ENCODE measurements at places on chromosomes 6 and 20.

DNA sequence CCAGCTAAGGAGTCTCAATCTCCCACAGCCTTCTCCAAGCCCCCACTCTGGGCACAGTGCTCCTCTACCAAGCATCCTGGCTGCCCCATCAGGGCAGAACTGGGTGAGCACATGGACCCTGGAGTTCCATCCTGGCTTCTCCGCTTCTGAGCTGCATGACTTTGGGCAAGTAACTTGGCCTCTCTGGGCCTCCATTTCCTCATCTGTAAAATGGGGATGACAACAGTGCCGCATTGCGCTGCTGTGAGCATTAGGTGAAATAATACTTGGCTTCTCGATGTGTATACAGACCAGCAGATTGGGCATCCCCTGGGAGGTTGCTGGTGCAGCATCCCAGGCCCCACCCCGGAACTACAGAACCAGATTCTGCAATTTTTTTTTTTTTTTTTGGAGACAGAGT lies 8.3 kb upstream of the RIPOR3 start:
- no peak for DNase-seq

DNA sequence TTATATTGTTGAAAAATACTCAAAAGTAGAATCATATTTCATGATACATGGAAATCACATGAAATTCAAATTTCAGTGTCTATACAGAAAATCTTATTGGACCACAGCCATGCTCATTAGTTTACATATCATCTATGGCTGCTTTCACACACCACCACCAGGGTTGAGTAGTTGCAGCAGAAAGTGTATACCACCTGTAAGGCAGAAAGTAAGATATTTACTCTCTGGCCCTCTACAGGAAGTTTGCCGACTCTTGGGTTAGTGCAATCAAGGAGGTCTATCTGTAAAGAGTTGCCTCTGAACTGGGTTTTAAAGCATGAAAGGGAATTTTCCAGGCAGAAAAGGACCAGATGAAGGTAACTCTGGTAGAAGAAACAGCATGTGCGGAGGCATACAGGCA lies 432.3 kb downstream of the DHX35 start:
- DNase-seq: no peak

GRCh38 chr6:19159089-19159488 lies 678.1 kb upstream of the ID4 start:
- no peak for DNase-seq

DNA sequence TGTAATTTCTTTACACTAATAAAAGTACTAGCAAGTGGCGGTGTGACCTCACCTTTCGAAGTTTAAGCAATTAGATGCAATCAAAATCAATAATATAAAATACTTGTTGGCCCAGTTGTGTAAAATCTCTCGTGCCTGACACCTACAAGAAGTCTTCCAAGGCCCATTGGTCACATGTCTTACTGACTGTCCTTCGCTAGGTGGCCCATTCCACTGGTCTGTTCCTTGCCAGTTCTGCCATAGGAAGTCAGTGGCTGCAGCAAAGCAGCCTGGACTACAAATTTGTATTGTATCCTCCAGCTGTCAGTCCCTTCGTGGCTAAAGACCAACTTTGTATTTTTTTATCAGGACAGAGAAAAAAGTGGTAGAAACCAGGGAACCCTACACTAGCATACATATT lies 61.8 kb downstream of the CYB5R4 start:
- DNase-seq: no peak

- DNase-seq: no peak
Measured at GRCh38 chr20:40410028-40410427, 279.0 kb downstream of the MAFB start.

DNA sequence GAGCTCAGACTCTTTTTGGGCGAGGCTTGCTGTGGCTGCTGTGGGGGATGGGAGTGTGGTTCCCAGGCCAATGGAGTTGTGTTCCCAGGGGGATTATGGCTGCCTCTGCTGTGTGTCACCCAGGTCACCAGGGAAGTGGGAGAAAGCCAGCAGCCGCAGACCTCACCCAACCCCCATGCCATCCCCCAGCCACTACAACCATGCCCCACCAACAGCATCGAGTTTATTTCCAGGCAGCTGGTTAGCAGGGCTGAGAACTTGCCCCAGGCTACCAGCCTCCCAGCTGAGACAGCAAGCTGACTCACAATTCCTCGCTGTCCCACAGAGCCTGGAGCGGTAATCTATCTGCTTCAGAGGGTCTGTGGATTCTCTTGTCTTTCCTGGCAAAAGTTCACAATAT lies 331.7 kb downstream of the FRK start:
- no peak for DNase-seq

- DNase-seq: no peak
Measured at GRCh38 chr6:147463651-147464050, 44.8 kb upstream of the SAMD5 start.

GRCh38 chr20:60186412-60186811 lies 228.2 kb downstream of the CDH26 start:
- no peak for DNase-seq

DNA sequence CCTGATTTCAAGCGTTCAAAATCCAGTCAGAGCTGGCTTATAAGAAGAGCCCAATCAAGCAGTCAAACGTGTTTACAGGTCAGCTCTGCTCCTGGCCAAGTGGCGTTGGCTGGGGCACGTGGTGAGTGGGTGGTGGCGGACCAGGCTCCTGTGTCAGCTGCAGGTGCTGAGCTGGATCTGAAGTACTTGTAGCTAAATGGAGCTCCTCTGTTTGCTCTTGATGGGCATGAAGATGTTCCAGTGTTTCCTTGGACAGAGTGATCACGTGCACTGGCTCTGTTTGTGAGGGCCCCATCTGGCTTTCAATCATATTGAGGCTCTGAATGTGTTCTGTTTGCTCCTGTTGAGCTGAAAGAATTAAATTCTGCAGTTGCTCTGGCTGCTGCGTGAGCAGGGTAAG lies 10.2 kb upstream of the MICAL1 start:
- DNase-seq: no peak

DNA sequence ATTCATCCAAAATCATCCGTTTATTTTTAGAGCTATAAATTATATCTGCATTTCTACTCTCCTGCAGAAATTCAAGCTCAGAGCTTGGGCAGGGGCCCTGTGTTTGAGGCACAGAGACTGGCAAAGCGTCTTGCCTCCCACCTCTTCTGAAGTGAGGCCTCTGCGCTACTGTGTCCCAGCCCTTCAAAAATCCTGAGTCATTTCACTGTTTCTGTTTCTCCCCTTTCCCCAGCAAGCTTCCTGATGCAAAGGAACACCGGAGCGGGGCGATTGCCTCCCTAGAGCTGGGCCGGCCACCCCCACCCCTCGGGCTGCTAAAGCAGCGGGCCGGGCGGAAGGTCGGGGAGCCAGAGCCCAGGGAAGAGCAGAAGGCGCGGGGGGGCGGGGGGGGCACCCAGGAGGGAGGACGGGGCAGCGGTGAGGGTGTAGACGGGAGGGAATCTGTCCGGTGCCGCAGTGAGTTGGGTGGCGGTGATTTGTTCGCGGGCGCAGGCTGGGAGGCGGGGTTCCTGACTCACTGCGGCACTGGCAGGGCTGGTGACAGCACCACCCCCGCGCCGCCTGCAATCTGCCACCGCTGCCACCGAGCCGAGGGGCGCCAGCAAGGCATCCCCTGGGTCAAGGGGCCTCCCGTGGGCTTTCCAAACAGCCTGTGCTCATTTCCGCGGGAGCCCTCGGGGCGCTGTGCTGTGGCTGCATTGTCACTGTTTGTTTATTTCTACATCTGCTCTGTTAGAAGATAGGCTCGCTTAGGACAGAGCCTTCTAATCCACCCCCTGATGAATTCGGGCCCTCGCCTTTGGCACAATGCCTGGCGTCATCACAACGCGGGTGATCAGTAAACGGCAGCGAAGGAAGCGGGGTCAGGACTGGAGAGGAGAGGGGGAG lies 46.5 kb upstream of the SNAP25 start:
- DNase-seq: no peak

GRCh38 chr6:106056060-106056745 lies 29.9 kb upstream of the PRDM1 start:
- no peak for DNase-seq

GRCh38 chr6:134553936-134554335 lies 236.0 kb upstream of the SGK1 start:
- no peak for DNase-seq

- DNase-seq: no peak
Measured at GRCh38 chr6:154252678-154253077, 103.9 kb downstream of the IPCEF1 start.

DNA sequence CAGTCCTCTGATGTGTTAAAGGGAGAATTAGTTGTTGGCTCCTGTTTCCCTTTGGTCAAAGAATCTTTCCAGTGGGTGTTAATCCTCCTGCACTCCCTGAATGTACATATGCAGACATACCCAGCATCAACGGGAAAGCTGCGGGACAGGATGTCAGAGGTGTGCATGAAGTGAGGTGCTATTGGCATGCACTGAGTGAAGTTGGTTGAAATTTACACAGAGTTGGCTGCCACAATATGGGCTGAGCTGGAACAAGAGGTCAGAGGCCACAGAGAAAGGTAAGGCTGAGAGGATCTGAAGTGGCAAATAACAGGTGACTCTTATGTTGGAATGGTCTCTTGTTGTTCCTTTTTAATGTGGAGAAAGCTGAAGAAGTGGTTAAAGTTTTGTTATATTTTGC lies 82.7 kb upstream of the AKIRIN2 start:
- no peak for DNase-seq

GRCh38 chr6:137659871-137660270 lies 165.7 kb upstream of the OLIG3 start:
- DNase-seq: no peak

GRCh38 chr6:142829556-142829955 lies 115.4 kb downstream of the HIVEP2 start:
- DNase-seq: no peak

DNA sequence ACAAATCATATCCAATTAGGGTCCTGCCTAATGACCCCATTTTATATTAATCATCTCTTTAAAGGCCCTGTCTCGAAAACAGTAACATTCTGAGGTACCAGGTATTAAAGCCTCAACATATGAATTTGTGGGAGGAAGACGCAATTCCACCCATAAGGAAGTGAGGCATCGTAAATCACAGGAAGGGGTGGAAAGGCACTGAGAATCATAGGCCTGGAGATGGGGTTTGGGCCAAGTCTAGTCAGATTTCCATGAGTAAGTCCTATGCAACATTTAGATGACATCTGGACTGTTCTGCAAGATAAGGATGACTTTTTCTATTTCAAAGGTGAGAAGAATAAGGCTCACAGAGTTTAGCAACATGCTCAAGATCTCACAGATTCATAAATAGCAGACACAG lies 534.0 kb downstream of the KHDRBS2 start:
- DNase-seq: no peak

DNA sequence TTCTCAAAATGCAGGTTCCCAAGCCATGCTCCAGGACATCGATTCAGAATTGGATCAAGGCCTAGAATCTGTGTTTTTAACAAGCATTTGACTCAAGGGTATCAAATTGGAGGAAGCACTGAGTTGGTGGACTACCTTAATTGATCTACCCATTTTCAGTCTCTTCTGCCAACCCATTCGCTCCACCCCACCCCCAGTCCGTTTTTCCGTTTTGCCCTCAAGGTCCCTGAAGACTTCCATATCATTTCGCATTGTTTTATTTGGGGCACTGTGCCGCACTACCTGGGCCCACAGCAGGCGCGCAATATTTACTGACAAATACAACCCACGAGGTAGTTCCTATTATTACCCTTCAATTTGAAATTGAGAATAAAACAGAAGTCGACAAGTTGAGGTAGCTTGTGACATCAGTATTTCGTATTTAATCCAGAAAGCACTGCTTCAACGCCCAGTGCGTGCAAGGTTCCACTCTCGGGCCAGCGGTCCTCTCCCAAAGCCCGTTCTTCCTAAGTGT lies 557 bp upstream of the DHX35 start:
- no peak for DNase-seq

GRCh38 chr6:145318952-145319351 lies 416.4 kb downstream of the EPM2A start:
- no peak for DNase-seq

- DNase-seq: no peak
Measured at GRCh38 chr6:20540683-20541082, 6.4 kb downstream of the CDKAL1 start.

DNA sequence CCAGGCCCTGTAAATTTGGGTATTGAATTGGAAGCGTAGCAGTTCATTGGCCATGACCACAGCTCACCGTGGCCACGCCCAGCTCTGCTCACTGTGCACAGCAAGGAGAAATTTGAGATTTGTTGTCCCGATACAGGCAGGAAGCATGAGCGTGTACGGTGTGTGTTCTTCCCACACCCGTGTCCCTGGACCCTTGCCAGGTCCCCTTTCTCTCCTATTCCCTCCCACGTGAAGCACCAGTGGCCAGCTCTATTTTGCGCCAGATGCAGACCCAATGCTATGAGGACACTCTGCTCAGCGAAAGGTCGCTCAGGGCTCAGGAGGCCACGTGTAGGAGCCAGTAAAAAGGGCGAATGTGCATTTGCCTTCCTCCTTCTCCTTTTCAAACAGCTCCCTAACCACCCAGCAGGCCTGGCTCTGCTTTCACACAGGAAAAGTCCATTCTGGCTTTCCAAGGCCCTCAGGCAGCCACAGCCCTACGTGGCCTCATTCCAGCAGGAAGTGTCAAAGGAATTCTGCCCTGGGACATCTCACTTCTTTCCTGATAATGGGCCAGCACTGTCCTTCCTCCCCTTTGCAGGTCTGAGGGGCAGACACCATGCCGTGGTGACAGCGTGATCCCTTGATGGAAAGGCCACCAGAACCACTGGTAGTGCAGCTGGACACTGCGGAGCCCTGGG lies 499.2 kb upstream of the CDH4 start:
- DNase-seq: no peak

- no peak for DNase-seq
Measured at GRCh38 chr6:170545405-170545804, 7.7 kb downstream of the PSMB1 start.

Measured in NT2/D1 (cell line).